ENCODE measurements at places on chromosomes 5 and 9.

GRCh38 chr5:142692321-142692894 is 6.5 kb upstream of the FGF1 start:
- peak; percentile 60 for DNase-seq

- DNase-seq = peak; percentile 88
Measured at GRCh38 chr5:66144834-66145390, 812 bp downstream of the SREK1 start.

- peak; percentile 60 for DNase-seq
Measured at GRCh38 chr5:76223696-76224095, 140.5 kb downstream of the SV2C start.

DNA sequence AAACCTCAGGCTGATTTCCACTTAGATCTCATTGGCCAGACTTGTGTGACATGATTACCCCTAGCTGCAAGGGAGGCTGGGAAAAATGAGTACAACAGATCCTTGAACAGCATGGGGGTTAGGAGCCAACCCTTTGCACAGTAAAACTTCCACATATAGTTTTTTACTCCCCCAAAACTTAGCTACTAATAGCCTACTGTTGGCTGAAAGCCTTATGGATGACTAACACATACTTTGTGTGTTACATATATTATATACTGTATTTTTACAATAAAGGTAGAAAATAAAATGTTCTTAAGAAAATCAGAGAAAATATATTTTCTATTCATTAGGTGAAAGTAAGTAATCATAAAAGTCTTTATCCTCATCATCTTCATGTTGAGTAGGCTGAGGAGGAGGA is 217.4 kb downstream of the NMUR2 start:
- no peak for DNase-seq

- peak; percentile 79 for DNase-seq
Measured at GRCh38 chr5:139470821-139471300, at the start of gene SMIM33. Gene SMIM33 (plus strand): TSS chr5:139471004. CDS start chr5:139471122, 118 bp downstream.

DNA sequence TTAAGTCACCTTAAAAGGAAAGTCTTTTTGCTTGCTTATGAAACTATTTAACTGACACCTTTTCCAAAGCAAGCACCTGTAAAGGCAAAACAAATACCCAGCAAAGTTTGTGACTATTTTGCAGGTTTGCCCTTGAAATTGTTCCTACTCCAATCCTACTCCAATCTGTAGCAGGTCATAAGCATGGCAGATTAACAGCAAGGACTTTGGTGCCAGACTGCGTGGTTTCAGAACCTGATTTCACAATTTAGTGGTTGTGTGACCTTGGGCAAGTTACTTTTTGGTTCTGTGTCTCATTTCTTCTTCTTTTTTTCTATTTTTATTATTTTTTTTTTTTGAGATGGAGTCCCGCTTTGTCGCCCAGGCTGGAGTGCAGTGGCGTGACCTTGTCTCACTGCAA is 282.1 kb downstream of the RFX3 start:
- peak; percentile 40 for DNase-seq

GRCh38 chr5:65952259-65952658 is 25.9 kb downstream of the ERBIN start:
- no peak for DNase-seq

DNA sequence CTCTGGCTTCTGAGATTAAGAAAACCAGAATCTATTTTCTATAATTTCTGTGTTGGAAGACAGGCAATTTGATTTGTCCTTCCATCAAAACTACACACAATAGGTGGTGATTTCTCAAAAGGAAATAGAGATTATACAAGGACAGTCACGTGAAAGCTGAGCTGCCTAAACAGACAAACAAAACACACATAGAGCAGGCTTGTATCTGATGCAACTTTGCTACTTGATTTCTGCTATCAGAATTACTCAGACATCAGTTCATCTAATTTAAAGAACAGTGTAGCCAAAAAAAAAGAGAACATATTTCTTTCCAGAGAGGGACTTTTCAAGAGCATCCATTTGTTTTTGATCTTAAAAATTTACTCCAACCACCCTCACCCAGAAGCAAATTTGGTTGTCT is 2128.3 kb upstream of the C9orf72 start:
- DNase-seq = no peak

DNA sequence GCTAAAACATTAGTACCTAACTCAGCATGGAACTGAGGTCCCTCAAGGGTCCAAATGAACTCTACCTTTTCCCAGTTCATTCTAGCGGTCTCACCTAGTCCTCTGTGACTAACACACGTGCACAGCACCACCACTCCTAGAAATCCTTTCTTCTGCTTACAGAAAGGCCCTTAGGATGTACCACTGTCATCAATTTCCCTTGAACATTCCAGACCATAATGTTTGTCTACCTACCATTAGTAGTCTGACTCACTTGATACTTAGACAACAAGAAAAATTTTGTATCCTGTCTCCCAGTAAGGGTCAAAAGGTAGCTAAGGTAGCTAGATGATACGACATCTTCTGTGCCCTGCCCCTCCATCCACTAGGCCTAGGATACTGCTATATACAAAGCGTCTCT is 166.6 kb downstream of the TSSK1B start:
- no peak for DNase-seq

- no peak for DNase-seq
Measured at GRCh38 chr5:52661903-52662595, 125.7 kb upstream of the ITGA1 start.

- peak; percentile 68 for DNase-seq
Measured at GRCh38 chr9:133967024-133967741, 24.9 kb downstream of the VAV2 start.

- no peak for DNase-seq
Measured at GRCh38 chr5:82772281-82772680, 304.9 kb downstream of the TMEM167A start.

DNA sequence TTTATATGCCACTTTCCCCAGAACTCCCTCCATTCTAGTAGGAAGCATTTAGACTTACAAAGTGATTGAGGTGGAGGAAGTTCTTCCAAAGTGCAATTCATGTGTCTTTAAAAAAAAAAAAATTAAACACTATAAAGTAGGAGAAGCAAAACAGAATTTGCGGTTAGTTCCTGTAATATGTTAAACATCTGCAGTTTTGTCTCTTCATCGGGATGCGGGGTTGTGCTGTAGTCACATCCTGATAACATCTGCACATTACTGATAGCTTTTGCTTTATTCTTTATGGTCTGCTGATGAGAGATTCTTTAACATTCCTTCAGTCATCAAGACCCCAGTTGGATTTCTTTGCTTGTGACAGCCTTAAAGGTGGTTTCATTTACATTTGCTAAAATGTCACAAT is 694.3 kb downstream of the NR2F1-AS1 start:
- DNase-seq = no peak

GRCh38 chr5:50724-51499 is 41.1 kb upstream of the PLEKHG4B start:
- DNase-seq = no peak

GRCh38 chr5:135843571-135844337 is 9.3 kb downstream of the SLC25A48 start:
- no peak for DNase-seq

DNA sequence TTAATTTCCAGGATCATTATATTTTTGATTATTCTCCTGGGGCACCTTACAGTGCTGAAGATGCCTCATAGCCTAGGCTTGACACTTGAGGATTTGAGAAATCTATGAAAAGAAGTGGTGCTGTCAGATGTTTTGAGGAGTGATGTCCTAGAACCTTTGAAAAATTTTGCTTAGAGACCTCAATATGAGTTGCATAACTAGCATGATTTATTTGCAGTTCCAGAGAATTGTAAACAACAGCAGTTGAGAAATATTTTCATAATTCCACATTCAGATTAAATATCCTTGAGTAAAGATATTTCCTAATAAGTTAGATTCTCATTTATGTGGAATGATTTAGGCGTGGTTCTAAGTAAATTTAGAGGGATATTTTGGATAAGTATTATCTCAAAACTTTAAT is 225.8 kb downstream of the ADAMTSL1 start:
- DNase-seq = no peak

DNA sequence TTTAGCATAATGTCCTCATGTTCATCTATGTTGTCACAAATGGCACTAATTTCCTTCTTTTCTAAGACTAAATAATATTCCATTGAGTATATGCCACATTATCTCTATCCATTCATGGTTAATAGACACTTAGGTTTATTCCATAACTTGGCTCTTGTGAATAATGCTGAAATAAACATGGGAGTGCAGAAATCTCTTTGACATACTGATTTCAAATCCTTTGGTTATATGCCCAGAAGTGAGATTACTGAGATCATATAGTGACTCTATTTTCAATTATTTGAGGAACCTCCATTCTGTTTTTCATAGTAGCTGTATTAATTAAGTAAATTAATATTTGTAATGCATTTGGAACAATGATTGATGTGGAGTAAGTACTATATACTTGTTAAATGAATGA is 13.0 kb downstream of the SMIM3 start:
- DNase-seq = no peak

DNA sequence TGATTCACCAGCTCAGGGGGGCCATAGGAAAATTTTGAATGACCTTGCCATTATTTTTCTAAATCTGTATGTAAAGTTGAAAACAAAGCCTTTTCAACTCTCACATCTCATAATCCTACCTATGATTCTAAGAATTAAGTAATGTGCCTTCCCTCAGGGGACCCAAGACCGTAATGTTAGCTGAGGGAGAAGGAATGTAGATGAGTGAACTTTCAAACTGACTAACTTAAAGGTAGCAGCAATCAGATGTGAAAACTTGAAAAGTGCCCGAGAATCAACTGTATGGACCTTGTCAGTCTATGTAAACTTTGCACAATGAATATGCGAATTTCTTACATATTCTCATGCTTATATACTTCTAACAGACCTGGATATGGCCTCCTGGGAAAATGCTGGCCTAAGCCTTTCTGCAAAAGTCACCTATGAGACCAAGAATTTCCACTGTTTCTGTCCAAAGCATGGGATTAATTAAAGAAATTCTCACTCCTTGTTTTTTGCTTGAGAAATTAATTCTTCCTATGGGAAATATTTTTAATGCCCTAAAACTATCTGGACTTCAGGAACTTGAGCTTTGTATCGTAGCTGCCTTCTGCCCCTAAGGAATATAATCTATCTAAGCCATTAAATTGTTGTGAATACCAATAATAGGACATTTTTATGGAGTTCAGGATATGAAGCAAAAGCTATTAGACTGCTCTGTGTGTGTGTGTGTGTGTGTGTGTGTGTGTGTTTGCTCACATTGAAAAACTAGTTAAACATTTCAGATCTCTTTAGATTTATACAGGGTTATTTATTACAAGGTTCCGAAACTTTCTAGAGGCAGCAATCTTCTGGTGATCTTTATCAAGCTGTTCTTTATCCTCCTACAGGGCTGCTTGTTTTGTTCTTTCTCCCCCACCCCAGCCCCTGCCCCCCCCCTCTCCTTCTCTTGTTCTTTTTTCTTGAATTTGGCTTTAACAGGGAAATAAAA is 169.1 kb upstream of the CLINT1 start:
- DNase-seq = no peak

DNA sequence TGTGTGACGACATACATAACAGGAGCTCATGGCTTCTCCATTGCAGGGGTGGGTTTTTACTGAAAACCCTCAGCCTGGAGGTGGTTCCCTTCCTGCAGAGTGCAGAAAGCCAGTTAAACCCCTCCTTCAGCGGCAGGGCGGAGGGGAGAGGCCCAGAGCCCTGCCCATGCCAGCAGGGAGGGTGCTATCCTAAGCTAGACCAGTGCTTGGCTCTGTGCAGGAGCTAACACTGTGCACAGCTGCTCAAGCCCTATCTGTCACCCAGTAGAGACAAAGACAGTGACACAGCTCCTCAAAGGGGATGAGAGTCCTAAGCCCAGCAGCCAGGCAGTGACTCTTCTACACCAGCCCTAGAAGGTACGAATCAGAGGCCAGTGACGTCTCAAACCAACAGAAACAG is 70.0 kb upstream of the ZSWIM6 start:
- no peak for DNase-seq

- peak; percentile 64 for DNase-seq
Measured at GRCh38 chr9:79572032-79572607, 355 bp downstream of the TLE4 start.

DNA sequence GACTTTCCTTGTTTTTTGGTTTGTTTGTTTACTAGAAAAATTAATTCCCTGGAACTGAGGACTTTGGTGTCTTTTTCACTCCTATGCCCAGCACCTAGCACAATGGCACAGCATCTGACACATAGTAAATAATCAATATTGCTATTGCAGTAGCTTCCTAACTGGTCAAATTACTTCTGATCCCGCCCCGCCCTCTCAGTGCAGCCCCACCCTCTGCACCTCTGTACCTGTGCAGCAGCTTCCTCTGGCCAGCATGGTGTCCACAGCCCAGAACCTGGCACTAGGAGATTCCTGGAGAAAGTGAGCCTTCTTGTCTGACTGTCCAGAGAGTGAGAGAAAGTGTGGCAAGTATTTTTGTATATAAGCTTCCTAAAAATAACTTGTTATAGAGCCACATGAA is 343.2 kb downstream of the ZNF608 start:
- DNase-seq = no peak

- DNase-seq = peak; percentile 85
Measured at GRCh38 chr9:136648751-136649150, 14.0 kb upstream of the EGFL7 start.

DNA sequence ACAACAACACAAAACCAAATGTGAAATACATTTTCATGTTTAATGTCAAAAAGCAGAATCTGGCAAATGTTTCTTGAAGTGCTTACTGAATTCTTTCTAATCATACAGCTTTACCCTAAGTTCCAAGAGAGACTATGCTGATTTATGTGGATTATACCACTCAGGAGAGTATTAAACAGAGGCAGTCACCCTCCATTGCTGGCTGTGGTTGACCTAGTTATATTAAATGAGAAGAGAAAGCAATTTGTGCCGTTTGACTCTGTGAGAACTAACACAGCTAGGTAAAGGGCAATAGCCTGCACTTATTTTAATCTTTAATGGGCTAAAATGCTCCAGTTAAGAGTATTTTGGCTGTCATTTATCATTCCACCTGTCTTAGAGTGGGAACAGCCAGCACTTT is 62.6 kb downstream of the ELL2 start:
- DNase-seq = no peak

DNA sequence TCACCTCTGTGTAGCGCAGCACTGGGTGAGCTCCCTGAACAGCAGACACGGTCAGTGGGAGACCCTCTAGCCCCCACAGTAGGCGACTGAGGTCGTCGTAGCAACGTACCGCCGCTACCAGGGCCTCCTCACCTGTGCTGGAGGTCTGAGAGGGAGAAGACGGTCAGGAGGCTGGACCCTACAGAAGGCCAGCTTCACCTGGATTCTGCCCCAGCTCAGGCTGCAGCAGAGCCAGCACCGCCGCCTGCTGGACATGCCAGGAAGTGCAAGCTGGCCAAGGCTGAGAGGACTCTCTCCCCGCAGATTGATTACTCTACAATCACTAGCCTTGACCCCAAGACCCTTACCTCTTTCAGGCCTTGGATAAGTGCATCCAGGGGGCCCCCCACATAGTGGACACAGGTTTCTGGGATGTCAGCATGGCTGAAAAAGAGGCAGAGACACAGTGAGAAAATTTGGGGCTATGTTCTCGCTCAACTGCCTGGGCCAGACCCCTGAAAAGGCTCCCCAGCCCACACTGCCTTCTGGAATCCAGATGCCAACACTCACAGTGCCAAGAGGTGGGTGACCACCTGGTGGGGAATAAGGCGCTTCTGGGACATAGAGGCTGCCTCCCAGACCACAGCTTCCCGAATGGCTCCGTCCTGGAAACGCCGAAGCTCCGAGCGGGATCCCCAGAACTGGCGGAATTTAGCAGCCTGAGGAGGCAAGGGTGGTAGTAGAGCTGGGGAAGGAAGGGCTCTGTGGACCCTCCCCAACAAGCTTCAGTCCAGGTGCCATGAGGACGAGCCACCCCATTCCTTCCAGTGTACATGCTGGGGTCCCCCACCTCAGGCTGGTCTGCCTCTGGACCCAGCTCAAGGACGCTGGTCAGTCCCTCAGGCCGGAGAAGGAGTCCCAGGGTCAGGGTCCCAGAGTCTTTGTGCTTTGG is 6.9 kb downstream of the NOL6 start:
- DNase-seq = peak; percentile 69
